ENCODE measurements at places on chromosomes 6 and 20.

DNA sequence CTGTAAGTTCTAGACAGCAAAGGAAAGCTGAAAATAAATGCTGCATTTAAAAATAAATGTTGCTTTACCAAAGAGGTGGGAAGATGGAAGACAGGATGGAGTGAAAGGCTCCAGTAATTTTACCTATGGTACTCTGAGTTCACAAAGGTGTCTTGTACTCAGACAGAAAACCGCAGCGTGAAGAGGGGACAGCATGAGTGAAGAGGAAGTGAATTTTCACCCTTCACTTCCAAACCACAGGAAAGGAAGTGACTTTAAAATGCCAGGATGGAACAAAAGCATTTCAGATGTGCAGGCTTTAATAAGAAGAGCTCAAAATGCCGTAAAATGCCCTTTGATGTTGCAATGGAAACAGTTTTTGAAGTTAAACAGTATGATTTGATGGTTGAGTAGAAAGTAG is 91.2 kb upstream of the TINAG start:
- DNase-seq = no peak

- no peak for DNase-seq
Observed at GRCh38 chr6:5172041-5172653, 87.0 kb downstream of the PPP1R3G start.

DNA sequence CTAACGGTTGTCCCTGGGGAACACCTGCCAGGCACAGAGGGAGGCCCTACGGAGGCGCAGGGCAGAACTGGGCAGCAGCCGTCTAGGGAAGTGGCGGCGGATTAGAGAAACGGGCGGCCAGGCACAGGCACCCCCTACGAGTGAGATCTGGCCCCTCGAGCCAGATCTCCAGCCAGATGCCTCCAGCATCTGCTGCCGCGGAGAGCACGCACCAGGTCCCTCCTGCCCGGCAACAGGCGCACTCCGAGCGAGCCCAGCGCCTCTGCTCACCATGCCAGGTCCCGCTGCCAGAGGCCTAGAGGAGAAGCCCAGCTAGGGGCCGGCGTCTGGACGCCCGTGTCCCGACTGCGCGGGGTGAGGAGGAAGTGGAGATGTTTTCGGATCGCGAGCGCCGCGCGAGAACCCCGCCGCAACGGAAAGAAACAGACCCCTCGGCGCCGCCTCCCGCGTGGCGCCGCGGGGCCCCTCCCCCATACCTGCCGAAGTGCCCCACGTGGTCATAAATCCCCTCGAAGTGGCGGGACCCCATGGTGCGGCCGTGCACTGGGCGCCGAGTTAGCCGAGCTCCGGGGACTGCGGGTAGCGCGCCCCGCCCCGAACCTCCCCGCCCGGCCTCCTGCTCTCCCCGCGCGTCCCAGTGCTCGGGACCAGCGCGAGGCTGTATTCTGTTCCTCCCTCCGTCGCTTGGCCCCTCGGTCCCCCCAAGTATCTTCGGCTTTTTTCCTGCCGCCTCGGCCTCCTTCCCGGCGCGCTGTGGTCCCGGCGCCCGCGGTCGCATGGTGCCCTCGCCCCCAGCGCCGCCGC is at the start of gene SLC22A16:
TSS of gene SLC22A16 (minus strand) at position 568 of the 804 bp plus-strand sequence. CDS start at position 529, 39 bp downstream.
- no peak for DNase-seq

DNA sequence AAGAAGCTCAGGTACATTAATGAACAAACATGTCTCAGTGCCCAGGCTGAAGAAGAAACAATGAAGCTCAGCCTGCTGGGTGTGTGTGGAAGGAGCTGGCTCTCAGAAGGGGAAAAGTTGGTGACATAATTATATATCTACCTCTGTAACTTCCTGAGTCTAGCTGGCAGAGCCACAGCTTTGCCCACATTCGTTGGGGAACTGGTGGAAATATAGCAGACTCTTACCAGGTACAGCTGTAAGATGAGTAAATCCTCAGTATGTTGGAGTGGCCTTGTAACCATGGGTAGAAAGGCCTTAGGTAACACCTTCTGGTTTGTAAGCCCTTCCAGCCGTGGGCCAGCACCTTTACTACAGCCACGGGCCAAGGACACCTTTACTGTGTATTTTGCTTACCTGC is 29.9 kb upstream of the PNRC1 start:
- no peak for DNase-seq

DNA sequence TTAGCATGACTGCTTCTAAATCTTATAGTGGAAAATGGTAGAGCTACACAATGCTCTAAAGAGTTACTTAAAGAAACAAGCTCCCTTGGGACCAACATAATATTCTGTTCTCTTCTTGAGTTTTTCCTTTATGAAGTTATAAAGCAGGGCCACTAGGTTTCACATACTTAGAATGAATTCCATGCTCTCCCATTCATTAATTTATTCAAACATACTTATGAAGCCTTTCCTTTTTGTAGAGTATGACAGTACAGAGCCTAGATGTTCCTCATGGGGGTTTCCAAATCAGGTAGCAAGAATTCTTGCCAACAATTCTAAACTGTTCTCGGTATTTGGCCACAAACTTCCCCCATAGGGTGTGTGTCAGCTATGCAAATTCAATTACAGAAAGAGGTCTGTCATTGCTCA is 20.6 kb upstream of the FABP7 start:
- no peak for DNase-seq

DNA sequence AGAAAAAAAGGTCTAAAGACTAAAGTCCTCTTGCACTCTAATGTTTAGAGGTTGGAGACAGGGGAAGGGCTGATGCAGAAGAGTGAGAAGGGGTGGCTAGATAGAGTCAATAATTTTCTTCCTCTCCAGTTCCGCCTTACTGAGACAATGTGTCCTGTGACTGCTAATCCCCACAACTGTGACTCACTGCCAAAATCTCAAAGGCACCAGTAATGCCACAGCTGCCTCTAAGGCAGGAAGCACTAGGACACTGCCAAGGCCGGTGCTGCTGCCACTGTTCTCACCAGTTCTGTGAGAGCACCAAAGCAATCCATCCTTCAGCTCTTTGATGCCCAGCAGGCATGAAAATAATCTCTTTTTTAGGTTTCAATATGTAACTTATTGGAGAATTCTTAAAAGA is 701.9 kb upstream of the MAP3K7 start:
- no peak for DNase-seq

GRCh38 chr6:36216559-36216958 is 20.0 kb downstream of the BRPF3 start:
- DNase-seq = no peak

GRCh38 chr6:18441251-18441979 is 54.3 kb downstream of the RNF144B start:
- DNase-seq = no peak

- DNase-seq = no peak
Observed at GRCh38 chr20:64232794-64233193, 22.8 kb upstream of the PCMTD2 start.

GRCh38 chr20:56697476-56697875 is 68.4 kb downstream of the TFAP2C start:
- DNase-seq = no peak

DNA sequence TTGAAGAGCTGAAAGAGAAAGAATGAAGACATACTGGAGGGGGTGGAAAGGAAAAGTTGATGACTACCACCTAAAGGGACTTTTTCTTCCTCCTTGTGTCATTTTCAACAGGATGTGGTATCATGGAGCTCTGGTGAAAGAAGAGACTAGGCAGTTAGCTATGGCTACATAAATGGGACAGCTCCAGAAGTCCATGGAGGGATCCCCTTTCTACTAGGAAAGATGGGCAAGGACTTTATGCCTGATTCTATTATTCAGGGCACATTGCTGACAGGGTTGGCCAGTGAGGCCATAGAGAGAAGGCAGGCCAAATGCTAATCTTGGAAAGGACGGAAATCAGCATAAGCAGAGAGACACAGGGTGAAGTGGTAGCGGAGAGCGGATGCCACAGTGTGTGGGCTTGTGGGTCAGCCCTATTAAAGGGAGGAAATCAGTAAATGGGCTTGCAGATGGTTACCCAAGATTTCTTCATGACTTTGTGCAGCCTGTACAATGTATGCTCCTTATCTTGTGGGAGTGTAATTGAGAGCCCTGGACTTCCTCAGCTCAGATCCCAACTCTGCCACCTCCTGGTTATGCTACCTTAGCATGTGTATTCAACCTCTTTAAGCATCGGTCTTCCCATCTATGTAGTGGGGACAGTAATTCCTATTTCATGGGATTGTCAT is 77.4 kb upstream of the TMEM170B start:
- DNase-seq = no peak

DNA sequence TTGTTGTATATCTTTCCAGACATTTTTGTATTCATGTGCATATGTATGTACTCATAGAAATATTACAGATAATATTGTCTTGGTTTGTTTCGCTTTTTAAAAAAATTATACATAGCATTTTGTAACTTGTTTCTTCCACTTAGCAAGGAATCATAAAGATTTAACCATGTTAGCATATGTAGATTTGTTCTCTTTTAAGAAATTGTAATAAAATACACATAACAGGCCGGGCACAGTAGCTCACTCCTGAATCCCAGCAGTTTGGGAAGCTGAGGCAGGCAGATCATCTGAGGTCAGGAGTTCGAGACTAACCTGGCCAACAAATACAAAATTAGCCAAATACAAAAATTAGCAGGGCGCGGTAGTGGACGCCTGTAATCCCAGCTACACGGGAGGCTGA is 44.4 kb upstream of the CSE1L start:
- no peak for DNase-seq

GRCh38 chr6:117459204-117459944 is 23.1 kb upstream of the DCBLD1 start:
- no peak for DNase-seq

DNA sequence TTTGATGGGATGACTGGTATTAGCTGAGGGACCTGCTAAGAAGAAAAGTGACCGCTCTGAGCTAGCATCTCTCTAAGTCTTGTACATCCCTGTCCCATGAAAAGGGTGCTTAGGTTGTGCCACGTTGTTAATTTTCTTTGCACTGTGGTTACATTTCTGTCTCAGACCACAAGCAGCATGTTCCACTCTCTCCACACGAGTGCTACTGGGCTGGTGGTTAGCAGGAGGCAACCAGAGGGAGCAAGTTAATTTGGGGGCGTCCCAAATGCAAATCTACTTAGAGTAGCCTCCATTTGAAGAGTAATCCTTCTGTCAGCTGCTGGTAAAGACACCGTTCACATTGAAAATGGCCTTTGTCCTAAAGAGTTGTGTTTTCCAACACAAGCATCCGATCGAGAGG is 3.4 kb upstream of the SCML4 start:
- DNase-seq = peak; percentile 58

DNA sequence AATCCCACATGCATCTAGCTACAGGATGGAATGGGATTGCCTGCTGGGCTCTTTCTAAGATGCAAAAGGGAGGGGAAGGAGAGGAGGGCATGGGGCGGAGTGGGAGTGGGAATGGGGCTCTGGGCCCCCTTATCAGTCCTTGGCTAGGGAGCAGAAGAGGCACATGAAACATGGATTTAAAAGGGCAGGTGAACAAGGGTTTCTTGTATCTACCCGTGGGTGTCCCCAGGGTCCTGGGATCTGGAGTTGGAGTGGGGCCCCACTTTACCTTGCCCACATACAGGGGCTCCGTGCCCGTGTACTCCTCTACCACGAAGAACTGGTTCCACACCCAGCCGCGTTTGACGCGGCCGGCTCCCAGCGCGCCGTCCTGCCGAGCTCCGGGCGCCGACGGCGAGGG is 57.5 kb downstream of the CDH22 start:
- no peak for DNase-seq

GRCh38 chr6:162260027-162260426 is 467.5 kb downstream of the PRKN start:
- DNase-seq = no peak

DNA sequence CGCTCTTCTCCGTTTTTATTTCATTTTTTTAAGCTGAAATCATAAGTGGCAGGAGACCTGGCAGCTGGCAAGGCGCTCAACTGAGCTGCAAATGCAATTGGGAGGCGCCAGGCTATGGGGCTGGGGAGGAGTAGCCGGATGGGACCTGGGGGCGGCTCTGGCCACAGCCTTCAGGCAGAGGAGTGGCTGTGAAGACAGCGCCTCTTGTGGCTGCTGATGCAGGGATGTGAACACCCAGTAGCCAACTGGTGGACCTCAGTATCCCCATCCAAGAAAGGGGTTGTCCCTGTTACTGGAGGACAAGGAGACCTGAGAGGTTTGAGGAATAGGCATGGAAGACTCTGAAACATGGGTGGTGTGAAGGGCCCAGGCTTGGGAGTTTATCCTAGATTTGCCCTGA is 12.6 kb downstream of the KCNK17 start:
- no peak for DNase-seq

GRCh38 chr20:63962426-63963347 is 6.5 kb upstream of the UCKL1 start:
- no peak for DNase-seq

DNA sequence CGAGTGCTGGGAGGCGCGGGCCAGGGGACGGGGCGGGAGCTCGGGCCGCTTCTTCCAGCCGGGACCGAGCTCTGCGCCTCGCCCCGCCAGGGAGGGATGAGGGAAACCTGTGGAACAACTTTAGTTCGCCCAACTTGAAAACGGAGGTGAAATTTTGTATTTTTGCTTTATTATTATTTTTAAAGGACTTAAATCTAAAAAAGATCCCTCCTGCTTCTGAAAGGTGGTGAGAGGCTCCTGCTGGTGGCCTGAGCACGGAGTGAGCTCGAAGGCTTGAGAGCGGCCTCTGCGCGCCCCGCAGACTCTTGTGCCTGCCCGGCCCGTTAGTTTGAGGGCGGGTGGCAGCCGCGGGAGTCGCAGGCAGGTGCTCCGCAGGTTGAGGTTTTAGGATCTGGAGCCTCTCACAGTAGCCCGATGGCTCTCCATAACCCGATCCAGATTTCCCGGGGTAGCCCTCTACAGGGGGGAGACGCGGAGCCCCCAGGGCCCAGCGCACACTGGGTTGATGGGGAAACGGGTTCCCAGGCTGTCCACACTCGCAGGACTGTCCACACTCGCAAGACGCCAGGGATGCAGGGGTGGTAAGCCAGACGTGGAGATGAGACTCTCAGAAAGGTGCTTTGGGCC is 46.2 kb upstream of the SUPT3H start:
- DNase-seq = peak; percentile 15

- no peak for DNase-seq
Observed at GRCh38 chr20:17921774-17922173, 46.8 kb downstream of the SNX5 start.

- no peak for DNase-seq
Observed at GRCh38 chr20:41279546-41280225, 37.8 kb downstream of the ZHX3 start.

DNA sequence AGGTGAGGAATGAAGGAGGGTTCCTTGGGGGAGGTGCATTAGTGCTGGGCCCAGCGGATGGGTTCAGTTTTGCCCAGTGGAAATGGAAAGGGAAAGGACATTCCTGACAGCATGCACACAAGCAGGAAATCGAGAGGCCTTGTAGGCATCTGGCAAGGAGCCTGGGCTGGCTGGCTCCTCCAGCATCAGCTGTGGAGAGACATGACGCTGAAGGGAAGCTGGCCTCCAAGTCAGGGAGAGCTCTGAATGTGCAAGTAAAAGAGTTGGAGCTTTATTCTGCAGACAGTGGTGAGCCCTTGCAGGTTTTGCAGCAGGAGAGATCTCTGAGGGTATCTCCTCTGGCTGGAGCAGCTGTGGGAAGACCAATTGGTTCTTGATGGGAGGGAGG is 154.3 kb downstream of the MRPL14 start:
- no peak for DNase-seq

GRCh38 chr20:40006168-40006860 is 682.7 kb downstream of the MAFB start:
- no peak for DNase-seq

- DNase-seq = no peak
Observed at GRCh38 chr6:11196511-11197174, 35.8 kb downstream of the NEDD9 start.

- no peak for DNase-seq
Observed at GRCh38 chr20:64041040-64041780, 5.2 kb downstream of the C20orf204 start.

GRCh38 chr20:15022921-15023320 is 685.5 kb upstream of the FLRT3 start:
- DNase-seq = no peak

- no peak for DNase-seq
Observed at GRCh38 chr6:77986380-77987034, 333.7 kb downstream of the MEI4 start.

Data from stimulated activated naive CD8-positive, alpha-beta T cell treated with anti-CD3 and anti-CD28 coated beads, Interleukin-15, amount 100 ng/mL, for 72 hours (primary cell).